KBM-7 (cell line): ENCODE measurements at places on chromosomes 13 and 19.

DNA sequence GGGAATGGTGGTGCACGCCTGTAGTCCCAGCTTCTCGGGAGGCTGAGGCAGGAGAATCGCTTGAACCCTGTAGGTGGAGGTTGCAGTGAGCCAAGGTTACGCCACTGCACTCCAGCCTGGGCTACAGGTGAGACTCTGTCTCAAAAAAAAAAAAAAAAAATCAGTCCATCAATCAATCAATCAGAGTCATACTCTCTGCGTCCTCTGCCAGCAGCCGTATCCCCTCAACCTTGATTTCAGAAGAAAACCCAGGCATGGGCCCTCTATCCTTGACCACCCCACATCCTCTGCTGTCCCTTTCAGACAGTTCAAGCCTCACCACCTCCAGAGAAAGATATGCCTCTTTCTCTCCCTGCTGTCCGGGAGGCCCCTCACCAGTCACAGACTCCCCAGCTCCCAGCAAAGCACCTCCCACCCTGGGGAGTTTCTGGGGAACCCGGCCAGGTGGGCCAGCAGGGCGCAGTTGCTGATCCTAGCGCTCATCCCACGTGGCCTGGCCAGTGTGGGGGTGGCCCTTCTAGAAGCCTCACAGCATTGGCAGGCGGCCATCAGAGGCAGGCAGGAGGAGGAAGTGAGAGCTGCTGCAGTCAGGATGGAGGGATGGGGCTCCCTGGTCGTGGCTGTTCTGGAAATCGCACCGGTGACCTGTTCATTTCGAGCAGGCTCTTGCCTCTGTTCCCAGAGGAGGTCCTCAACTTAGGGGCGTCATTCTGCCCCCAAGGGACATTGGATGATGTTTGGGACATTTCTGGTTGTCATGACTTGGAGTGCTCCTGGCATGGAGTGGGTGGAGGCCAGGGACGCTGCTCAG lies 10.2 kb upstream of the JSRP1 start:
- DNase-seq, result peak; percentile 85

- DNase-seq, result no peak
These were observed 21.4 kb upstream of the FRY start for GRCh38 chr13:32010136-32010535.

DNA sequence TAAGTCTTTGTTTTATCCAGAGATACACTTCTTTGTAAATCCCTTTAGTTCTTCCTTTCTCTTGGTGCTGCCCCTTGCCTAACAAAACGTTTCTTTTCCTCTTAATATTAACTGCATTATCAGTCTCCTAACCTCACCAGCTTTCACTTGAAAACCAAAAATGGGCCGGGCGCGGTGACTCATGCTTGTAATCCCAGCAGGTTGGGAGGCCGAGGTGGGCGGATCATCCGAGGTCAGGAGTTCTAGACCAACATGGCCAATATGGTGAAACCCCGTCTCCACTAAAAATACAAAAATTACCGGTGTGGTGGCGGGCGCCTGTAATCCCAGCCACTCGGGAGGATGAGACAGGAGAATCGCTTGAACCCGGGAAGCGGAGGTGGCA lies 329.8 kb upstream of the MIR17HG start:
- DNase-seq, result no peak

DNA sequence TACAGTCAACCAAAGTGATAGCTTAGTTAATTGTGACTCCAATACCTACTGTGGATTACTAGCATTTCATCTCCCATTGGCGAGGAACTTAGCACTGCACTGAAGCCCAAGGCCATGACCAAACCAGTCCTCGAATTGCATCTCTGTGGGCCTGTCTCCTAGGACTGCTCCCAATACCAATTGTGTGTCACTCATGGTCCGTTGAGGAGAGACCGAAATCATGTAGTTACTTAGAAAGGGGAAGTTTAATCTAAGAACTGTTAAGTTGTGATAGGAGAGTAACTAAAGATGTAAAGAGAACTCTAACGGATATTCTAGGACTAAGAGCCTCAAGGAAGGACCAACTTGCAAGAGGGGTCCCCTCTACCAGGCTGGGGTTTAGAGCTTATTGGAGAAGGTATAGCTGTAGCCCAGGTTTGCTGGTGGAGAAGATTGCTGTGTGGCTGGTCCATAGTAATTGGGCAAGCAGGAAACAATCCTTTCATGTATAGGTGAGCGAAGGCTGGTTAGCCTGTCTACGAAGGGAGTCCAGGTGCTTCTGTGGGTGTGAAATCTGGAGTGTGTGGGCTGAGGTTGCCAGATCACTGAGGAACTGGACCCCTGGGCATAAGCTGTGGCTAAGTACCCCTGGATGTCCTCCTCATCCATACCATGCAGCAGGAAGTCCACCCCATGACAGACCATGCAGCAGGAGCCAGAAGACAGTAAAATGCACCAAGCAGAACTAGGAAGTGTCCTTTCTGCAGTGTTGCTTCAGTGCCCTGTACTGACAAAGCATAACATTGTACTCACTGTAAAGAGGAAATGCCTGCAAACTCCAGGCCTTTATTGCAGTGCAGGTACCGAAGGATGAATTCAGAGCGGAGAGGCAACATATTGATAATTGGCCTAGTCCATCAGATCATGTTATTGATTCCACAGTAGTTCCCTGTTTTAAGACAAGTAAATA lies 30.8 kb downstream of the DNAJC3 start:
- peak; percentile 58 for DNase-seq

- DNase-seq, result peak; percentile 18
These were observed 41.7 kb upstream of the ZNF91 start for GRCh38 chr19:23436944-23437343.

- DNase-seq, result no peak
These were observed 259.5 kb upstream of the SLC10A2 start for GRCh38 chr13:103325672-103326071.

DNA sequence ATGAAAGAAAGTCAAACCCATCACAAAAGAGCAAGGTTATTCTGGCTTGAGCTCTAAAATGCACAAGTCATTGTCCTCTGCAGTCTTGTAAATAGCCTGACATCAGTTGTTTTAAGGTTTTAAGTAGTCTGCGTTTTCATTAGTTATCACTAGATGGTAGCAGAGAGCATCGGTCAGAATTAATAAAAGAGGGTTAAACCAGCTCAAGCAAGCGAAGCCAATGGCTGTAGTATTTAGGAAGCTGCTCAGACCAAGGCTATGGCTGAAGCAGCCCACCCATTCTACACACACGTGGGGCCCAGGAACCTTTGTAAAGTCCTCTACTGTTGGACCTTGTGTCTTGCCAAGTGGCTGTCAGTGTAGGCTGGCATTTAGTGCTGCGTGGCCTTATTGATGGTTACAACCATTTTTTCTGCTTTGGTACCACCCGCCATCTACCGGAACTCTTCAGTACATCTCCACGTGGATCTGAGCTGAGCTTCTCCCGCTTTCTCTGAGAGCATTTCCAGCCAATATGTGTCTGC lies 13.3 kb upstream of the ZNF57 start:
- DNase-seq, result peak; percentile 79

DNA sequence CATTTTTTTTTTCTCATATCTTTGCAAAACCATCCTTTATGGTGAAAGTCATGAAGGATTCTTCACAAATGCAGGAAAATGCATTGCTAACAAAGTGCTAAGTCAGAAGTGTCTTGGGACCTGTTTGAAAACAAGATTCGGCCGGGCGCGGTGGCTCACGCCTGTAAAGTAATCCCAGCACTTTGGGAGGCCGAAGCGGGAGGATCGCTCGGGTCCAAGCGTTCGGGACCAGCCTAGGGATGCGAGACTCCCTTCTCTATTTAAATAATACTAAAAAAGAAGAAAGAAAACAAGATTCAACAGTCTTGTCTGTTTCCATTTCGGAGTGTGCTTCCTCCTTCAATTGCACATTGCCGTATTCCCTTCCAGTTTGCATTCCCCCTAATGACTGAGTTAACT lies 819 bp downstream of the EID2B start:
- no peak for DNase-seq

DNA sequence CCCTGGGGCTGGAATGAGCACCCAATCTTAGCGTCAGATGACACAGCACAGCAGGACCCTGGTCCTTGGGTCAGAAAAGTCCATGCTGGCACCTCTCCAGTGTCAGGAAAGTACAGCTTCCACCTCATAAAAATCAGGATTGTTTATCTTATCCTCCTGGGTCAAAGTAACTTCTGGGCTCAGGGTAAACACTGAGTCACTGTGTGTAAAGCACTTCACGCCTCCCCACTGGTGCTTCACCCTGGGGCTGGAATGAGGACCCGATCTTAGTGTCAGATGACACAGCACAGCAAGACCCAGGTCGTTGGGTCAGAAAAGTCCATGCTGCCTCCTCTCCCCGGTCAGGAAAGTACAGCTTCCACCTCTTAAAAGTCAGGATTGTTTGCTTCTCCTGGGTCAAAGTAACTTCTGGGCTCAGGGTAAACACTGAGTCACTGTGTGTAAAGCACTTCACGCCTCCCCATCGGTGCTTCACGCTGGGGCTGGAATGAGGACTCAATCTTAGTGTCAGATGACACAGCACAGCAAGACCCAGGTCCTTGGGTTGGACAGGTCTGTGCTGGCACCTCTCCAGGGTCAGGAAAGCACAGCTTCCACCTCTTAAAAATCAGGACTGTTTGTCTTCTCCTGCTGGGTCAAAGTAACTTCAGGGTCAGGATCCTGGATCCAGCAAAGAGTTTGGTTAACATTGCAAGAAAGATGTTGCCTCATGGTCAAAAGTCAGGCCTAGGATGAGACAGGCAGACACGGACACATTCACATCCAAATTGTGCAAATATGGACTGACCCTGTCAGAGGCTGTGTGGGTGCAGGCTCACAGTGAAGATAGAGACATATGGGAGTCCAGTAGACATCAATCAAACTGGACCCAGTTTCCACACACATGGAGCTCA lies 39.2 kb upstream of the CYP2A7 start:
- DNase-seq, result no peak

DNA sequence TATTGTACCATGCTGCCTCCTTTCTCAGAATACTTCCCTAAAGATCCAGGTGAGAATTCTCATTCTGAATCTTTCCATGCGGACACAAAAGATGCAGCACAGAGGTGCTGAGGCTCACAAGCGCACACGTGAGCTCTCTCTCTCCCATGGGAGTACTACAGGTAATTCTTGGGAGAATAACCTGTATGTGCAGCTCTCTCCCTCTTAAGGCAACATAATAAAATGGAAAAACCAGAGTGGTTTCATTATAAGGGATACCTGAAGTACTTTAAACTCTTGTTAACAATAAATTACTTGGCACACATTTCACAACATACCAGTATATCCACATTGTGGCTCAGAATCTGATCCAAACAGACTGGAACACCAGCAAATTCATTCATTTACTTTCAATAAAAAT lies 40.4 kb downstream of the INTS6 start:
- DNase-seq, result no peak

GRCh38 chr13:48231080-48231479 lies 1.9 kb upstream of the ITM2B start:
- no peak for DNase-seq

DNA sequence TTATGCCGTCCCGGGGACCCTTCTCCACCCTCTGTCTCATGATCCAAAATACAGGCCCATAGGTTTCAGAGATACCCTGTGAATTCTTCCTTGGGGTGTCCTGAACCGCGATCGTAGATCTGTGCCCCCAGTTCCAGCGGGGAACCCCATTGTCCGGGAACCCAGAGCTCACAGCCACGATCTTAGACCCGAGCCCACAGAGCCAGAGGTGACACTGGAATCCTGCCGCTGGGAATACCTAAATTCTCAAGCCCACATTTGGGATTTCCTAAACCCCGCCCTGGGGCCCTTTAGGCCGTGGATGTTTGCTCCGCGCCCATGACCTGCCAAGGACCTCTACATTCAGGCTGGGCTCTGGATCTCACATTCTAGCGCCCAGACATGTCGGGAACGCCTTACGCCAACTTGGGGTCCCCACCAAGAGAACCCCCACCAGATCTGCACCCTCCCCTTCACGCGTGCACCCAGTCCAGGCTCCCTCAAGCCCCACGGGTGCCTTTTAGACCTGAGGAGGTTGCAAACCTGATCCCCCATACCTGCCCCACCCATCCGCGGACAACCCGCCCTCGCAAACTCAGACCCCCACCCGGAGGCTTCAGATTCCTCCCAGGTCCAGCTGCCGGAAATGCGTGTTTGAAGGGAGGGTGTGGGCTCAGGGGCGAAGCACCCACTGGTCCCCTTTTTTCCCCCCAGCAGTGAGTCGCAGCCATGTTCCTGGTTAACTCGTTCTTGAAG lies 605 bp downstream of the CAPNS1 start:
- peak; percentile 50 for DNase-seq

DNA sequence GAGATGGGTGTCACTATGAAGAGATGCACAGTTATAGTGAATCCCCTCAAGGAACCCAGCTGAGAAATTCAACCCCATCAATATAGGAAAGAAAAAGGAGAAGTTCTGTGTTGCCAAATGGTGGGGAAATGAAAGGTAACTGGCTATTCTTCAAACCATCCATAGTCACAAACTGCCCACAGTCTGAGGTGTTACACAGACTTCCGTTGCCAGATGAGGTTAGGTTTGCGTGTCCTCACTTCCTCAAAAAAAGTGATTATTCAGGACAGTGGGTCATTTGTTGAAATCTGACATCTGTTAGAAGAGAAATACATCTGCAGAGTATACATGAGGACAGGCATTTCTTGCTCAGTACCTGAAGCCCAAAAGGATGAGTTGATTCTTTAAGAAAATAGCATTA lies 9.0 kb downstream of the SIGLEC5 start:
- DNase-seq, result peak; percentile 93

DNA sequence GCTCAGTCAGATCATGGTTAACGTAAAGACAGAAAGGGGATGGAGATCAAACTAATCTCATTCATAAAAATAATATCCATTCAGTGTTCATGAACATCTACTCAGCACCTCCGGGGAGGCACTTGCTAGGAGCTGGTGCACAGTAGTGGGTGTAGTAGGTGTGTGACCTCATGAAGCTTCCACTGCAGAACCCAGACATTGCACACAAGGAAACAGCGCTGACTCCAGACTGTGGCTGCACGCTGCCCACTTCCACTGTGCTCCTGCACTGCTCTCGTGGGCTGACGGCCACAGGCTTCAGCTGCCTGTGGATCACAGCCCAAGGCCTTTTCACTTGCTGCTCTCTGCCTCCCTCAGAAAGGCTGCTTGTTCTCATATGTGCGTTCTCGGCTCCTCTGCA lies 214.4 kb upstream of the ZNF507 start:
- DNase-seq, result no peak

DNA sequence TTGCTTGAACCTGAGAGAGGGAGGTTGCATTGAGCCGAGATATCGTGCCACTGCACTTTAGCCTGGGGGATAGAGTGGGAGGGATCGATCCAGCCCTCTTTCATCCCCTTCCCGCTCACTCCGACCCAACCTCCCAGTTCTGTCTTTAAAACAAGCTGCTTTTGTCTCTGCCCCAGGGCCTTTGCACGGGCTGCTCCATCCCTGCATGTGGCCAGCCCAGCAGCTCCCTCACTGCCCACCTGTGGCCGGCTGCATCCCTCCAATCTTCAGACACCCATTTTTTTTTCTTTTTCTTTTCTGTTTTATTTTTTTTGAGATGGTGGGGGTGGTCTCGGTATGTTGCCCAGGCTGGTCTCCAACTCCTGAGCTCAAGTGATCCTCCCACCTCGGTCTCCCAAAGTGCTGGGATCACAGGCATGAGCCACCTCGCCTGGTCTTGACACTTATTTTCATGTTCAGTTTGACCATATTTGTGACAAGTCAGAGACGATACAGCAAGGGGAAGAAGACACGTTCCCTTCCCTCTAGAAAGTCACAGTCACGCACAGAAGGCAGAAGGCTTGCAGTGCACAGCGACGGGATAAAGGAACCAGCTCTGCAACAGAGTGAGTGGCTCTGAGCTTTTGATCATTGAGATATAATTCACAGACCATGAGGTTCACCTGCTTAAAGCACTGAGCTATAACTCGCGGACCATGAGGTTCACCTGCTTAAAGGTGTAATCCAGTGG lies 31.8 kb downstream of the EFNA2 start:
- no peak for DNase-seq
